GOT3 (cell line): ENCODE measurements at places on chromosomes 4 and X.

- DNase-seq, result no peak
Observed at GRCh38 chr4:95371476-95372224, 177.1 kb downstream of the UNC5C start.

GRCh38 chr4:16026160-16026761 is 57.6 kb downstream of the PROM1 start:
- no peak for DNase-seq

GRCh38 chrX:108055546-108055945 is 10.7 kb downstream of the VSIG1 start:
- no peak for DNase-seq

DNA sequence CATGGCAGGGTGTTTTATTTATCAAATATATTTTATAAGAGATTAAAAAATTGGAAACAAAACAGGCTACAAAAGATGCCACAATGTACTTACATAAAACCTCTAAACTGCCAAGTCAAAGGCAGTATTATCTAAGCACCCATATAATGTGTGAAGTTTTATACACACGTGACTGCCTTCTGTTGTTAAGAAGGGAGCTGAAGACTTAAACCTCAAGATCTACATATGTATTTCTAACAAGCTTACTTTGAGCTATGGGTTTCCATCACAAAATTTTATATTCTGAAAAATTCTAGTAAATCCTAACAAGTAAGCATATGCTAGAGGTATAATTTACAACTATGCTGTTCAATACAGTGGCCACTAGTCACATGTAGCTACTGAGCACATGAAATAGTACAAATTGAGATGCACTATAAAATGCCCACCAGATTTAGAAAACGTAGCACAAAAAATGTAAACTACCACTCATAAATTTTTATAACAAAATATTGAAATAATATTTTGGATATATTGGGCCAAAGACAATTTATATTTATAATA is 9.8 kb downstream of the ATP8A1 start:
- DNase-seq, result no peak

- no peak for DNase-seq
Observed at GRCh38 chrX:621705-622503, 8.7 kb upstream of the SHOX start.

- no peak for DNase-seq
Observed at GRCh38 chr4:4317496-4318232, 27.6 kb downstream of the ZBTB49 start.

DNA sequence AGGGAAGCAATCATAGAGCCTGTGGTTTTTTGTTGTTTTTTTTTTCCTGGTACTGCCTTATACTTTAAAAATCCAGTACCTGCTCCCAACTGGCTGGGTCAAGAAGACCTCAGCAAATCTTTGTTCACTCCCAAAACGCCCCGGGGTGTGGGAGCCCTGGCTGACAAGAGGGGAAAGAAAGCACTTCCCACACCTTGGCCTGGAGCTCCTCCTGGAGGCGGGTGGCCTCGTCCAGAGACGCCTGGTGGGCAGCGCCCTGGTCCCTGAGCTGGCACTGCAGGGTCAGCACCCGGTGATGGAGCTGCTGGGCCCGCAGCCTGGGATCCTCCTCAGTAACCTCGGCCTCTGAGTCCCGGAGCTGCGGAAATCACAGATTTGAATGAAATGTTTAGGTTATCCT is 38.2 kb downstream of the C4orf50 start:
- DNase-seq, result no peak

GRCh38 chrX:22300130-22300529 is 27.4 kb downstream of the CBLL2 start:
- DNase-seq, result no peak

GRCh38 chr4:17072483-17072882 is 174.0 kb upstream of the LDB2 start:
- DNase-seq, result no peak

- no peak for DNase-seq
Observed at GRCh38 chr4:74435296-74435695, 9.6 kb upstream of the AREG start.

DNA sequence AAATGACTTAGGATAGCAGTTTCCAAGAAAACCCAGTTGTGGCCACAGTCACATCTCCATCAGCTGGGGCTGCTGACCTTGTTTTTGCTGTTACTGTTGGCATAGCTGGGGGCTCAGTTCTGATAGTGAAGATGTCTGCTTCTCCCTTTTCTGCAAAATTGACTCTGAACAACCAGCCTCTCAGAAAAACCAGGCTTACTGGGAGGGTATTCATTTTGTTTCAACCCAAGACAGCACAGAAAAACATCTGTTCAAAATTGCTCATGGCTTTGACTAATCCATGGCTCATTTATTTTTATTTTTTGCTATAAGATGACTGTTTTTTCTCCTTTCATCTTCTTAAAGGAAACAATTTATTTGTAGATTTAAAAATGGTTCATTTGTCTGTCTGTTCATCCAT is 53.1 kb downstream of the RASL11B start:
- DNase-seq, result no peak

GRCh38 chrX:73930300-73930699 is 367.3 kb downstream of the CHIC1 start:
- DNase-seq, result no peak

DNA sequence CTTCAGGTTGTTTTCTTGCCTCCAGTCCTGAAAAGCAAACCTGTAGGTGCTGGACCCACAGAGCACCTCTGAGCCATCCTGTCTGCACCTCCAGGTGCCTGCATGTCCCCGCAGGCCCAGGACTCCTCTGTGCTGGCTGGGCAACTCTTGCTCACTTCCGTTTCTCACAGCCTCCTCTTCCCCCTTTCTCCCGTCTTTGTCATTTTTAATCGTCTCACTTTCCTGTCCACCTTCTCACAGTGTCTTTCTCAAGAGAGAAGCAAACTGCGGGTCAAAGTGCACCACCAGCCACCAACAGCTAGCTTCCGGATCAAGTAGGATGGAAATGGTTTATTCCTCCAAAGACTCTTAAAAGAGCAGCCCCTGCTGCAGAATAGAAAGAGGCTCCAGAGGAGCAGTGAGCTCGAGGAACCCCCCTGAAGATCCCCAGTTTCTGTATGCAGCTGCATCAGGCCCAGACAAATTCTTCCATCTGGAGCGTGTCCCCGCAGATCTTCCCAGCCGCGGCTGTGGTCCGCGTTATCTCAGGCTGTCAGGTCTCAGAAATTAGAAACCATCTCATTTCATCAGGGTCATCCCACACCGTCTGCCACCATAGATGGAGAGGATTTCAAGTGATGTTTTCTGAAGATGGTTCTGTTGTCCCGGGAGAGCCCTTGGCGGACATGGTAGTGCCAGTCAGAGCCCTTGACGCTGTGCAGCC is 87.7 kb downstream of the FHDC1 start:
- no peak for DNase-seq

- no peak for DNase-seq
Observed at GRCh38 chrX:48461830-48462229, 8.2 kb downstream of the SLC38A5 start.

- DNase-seq, result no peak
Observed at GRCh38 chr4:13957871-13958270, 330.3 kb upstream of the BOD1L1 start.

- no peak for DNase-seq
Observed at GRCh38 chr4:143713955-143714625, 13.6 kb upstream of the FREM3 start.

DNA sequence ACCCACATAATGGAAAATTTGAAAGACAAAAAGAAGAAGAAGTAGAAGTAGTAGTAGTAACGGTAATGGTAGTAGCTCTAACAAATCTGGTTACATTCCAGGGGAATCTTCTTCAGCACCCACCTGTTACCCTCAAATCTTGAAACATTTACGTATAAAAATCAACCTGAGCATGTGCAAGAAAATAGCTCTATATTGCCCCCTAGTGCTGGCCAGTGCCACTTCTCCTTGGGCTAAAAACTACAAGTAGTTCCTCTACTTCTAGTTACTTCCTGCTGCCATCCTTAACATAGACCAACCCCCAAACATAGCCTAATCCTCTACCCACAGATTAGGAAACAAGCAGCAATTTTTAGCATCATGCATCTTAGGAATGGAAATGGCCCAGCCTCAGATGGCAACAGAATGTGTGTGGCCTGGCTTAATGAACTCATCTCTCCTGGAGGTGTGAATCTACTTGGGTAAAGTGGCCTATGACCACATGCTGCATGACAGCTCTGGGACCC is 3.1 kb downstream of the PDGFC start:
- DNase-seq, result no peak
